C1 segment of cervical spinal cord (tissue), 14 donors: ENCODE measurements at places on chromosomes 3 and 15.

DNA sequence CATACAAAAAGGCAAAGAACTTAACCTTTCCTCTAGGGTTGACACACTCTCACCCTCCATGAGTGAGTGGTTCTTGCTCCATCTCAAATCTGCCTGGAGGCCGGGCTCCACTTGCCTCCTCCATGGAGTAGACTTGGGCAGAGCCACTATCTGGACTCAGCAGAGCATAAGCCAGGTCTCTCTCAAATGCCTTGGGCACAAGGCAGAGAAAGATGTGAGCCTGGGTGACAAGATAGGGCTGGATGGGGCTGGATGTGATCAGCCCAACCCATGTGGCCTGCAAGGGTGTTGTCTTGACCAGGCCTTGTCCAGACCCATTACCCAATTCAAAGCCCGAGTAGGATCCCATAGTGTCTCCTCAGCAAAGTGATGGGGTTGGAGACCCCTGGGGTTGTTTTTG lies 4.2 kb upstream of the RPL29 start:
- no peak for DNase-seq

DNA sequence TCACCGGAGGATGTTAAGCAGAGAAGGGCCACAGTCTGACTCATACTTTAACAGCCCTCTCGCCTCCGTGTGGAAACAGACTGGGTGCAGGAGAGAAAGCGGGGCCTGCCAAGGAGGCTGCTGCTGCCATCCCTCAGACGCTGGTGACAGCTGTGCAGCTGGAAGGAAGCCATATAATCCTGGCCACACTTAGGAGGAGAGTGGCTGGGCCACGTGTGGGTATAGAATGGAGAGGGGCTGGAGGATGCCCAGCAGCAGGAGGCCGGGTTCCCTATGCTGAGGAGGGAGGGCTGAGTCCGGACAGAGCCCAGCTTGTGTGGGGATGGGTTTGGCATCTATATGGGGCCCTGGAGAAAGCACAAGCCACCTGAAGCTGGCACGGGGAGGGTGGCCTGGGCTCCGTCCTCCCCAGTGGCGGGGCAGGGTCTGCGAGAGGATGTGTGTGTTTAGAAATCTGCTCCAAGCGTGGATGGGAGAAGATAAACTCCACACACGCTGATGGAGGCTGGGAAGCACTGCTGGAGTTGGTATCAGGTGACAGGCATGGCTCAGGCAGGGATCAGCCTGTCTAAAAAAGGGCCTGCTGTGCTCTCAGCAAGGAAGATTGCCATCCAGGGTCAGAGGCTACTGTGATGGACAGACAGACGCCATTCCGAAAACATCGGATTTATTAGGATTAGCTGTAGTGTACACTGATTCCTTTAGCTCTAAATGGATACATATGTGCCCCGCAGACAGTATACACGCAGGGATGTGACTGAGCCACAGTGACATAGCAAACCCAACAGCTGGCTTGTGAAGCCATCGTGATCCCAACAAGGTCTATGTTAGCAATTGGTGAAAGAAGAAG lies 15.9 kb downstream of the ABTB1 start:
- no peak for DNase-seq

- no peak for DNase-seq
Observed at GRCh38 chr3:160049038-160049437, 60.4 kb downstream of the IL12A start.

- DNase-seq = no peak
Observed at GRCh38 chr3:100454677-100455076, 37.7 kb upstream of the TMEM45A start.

DNA sequence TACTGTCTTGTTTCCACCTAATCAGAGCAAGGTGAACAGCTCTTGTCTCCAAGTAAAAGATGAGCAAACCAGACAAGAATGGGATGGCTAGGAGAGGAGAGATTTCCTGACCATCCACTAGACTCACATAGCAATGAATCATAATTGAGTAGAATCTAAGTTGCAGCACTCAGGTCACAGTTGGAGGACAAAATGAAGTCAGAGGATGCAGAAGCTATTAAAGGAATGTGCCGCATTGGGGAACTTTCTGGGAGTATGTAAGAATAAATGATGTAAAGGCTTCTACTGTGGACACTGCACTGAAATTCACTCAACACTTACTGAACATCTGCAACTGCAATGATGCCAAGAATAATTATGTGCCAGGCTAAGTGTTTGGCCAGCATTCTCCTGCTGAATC lies 217.4 kb upstream of the WNT5A start:
- DNase-seq = no peak

GRCh38 chr3:127426444-127427153 lies 138.8 kb upstream of the PRR20G start:
- peak; percentile 16 for DNase-seq

DNA sequence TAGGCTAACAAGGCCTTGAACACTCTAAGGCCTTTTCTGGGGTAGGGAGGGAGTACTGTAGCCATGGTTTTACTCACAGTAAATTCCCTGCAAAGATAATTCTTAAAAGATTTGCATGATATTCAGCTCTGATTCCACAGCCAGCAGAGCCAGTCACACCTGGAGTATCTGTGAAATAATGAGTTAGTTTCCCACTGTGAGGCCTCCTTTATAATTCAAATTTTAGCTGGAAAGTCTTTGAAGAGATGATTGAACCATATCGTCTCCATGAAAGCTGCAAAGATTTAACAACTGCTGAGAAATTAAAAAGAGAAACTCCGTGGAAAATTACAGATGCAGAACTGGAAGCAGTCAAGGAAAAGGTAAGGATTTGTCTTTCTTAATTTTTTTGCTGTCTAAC lies 32.3 kb upstream of the DUT start:
- no peak for DNase-seq

- no peak for DNase-seq
Observed at GRCh38 chr15:68962465-68962864, 32.1 kb downstream of the SPESP1 start.

- DNase-seq = no peak
Observed at GRCh38 chr3:69541711-69542088, 155.8 kb upstream of the FRMD4B start.

- no peak for DNase-seq
Observed at GRCh38 chr15:38049891-38050290, 115.5 kb downstream of the TMCO5A start.

DNA sequence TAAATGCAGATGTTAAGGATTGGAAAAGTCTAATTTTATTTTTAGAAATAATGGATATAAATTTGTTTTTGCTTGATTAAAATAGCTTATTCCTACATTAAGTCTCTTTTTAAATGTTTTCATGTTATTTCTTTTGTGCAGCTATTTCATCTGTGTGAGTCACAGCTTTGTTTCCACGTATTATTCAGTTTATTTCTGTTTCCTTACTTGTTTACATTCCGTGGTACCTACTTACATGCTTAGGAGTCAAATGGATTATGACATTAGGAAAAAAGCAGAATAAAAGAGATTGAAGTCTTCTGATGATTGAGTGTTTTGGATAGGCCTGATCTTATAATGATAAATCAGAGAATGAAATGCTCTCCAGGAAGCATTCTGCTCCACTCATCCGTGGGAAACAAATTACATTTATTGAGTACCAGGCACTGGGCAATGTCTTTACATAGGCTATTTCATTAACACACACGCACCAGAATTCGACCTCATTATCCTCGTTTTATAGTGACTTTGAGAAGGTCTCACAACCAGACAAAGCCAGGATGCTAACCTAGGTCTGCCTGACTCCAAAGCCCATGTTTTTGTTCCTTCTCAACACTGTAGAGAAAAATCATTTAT lies 38.1 kb upstream of the RASA2 start:
- no peak for DNase-seq

- DNase-seq = no peak
Observed at GRCh38 chr3:188505151-188505550, 351.2 kb downstream of the LPP start.

GRCh38 chr15:67700023-67700422 lies 125.3 kb upstream of the SKOR1 start:
- DNase-seq = no peak

- DNase-seq = no peak
Observed at GRCh38 chr3:163632722-163633121, 1445.6 kb downstream of the SI start.

DNA sequence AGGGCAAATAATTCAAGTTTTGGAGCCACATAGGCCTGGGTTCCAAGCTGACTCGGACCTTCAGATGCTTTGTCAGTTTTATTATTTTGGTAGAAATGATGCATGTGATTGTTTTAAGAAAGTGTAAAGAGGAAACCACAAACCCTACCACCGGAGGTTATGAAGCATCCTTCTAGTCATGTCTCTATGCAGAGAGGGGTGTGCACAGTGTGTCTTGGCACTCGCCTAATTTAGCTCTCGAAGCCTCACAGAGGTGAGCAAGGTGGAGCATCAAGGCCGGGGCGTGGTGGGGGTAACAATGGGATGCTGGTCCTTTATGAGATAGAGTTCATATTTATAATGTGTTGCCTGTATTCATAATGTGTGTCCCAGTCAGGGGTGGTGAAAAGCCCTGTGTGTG lies 63.7 kb upstream of the SMAD6 start:
- no peak for DNase-seq

DNA sequence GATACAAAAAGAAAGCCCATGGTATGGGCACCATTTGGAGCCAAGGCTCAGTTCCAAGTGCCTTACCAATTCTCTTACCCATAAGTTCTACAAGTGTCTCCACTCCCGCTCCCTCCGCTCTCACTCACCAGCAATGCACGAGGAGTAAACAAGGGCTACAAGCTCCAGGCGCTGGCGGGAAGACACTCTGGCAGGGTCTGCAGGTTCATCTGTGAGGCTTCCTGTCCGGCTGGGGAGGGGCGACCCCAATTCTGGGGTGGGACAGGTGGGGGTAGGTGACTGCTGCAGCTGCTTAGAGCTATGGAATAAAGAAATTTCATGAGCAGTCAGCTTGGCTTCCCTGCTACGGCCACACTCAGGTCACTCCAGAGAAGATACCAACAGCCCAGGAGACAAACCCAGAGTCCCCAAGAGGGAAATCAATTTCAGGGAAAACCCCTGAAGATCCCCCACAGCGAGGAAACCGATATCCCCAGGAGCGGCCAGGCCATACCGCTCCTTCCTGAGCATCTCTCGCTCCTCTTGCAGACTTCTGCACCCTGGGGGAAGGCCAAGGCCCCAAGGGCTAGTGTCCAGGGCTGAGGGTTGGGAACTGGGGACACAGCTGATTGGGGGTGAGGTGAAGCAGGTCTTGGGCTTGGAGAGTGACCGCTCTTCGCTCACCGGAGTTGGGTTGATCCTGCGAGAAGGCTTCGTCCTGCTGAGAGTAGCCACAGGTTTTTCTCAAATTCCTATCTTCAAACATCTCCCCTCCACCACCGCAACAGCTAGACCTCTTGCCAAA lies 1.4 kb downstream of the CDAN1 start:
- DNase-seq = no peak

DNA sequence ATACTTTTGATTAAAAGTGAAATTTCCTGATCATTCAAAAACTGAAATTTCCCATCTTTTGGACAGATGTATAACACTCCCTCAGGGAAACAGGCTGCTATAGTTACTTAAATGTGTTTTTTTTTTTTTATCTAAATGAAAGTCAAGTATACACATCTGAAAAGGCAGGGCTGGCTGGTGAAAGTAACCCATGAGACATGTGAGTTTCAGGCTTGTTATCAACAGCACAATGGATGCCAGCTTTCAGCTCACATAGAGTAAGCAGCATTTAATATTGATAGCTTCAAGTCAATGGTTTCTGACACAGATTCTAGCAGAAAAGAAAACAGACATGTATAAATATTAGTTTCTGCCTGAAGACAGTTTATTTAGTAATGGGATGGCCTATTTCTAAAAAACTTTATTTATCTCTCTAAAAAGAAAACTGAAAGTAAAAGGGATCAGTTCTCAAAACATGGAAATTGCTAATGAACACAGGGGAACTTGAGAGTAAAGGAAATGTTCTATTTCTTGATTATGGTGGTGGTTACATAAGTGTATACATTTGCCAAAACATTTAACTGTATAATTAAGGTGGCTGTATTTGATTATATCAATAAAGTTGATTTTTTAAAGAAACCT lies 89.7 kb upstream of the CMC1 start:
- DNase-seq = no peak

DNA sequence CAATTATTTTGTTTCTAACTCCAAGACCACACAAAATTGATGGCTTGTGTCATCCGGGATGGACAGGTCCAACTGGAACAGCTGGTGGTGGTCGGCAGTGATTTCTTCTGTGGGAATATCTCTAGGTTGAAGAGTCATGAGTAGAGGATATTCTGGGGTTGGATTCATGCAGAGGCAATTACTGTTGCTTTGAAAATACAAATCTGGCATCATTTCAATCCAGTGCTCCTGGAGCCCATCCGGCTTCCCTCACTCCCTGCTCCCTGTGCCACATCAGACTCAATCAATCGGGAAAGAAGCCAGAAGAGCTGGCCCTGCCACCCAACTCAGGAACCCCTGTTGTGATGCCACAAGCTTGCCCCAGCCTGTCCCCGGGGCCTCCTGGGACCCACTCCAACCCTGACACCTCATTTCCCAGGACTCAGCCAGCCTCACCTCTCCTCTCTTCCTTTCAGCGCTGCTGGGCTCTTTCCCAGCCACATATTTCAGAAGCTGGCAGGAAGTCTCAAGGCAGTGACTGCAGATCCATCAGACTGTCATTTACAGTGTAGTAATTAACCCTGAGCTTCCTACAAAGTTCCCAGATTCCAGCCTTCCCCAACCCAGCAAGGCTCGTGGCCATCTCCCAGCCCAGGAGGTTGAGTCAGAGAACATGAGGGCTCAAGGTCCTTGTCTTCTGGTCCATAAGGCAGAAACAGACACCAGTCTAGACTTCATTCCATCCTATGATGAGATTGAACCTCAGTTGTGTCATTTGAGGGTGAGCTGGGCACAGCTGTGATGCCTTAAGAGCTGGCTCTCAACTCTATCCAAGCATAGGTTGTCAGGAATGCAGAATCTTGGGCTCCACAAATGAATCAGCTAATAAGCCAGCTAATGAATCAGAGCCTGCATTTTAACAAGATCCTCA lies 114.0 kb downstream of the FAM174B start:
- no peak for DNase-seq

DNA sequence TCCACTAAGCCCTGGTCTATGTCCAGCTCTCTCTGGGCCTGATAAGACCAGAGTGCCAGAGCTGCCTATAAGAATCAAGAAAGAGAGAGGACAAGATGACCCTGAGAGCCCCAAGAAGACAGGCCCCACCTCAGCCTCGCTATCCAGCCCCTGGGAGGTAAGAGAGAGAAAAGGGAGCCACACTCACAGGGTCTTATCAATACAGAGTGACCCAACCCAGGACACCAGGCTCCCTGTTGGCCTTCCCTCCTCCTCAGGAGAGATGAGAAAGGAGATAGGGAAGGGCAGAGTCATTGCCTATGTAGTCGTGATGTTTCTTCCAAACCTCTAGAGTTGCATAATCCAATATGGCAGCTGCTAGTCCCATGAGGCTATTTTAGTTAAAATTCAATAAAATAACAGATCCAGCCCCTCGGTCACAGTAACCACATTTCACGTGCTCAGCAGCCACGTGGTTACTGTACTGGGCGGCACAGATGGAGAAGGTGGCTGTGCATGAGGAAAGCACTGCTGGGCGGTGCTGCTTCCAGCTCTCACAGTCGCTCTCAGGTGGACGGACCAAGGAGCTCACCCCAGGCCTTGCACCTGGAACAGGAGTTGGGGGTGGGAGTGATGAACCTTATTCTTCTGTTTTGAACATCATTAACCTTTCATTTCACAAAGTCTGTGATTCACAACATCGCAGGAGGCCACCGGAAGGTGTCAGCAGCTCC lies 525.8 kb downstream of the SHQ1 start:
- DNase-seq = no peak
